K562 (cell line): ENCODE measurements at places on chromosomes 2 and 18. TPM values are rescaled to one million over a fixed set of nuclear protein-coding genes. Genes with fewer than 3 reads are reported as not detected.

DNA sequence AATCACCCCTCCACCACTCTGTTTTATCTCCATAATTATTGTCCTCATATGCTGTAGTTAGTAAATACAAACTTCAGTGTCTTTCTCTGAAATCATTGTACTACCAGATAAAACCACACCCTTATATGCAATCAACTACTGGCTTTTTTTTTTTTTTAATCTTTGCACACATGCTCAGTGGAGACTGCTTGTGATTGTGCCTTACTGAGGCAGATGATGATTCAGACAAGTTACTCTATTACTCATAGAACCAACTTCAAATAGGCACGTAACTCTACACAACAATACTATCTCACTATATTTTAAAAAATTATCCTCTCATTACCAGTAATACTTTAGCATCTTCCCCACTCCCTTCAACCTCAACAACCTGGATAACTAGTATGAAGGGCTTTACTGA is 1278.4 kb upstream of the PIK3C3 start:
- no peaks in the 10 kb centered on the region for H3K4me1 ChIP-seq
- H3K4me3 ChIP-seq: no peak overlapping the region
- no peak for DNase-seq
- H3K36me3 ChIP-seq: no peaks in the 10 kb centered on the region
- no peak overlapping the region for H3K27ac ChIP-seq

GRCh38 chr2:200048421-200048820 is 93.0 kb downstream of the MAIP1 start:
- no peak overlapping the region for H3K27ac ChIP-seq
- no peak for DNase-seq
- no peaks in the 10 kb centered on the region for H3K4me1 ChIP-seq
- H3K36me3 ChIP-seq: no peaks in the 10 kb centered on the region
- H3K27me3 ChIP-seq: no peaks in the 10 kb centered on the region

SCYGR4 gene
- polyA plus RNA-seq: 0.09 TPM in 1 of 2 replicates, not detected in the other

GRCh38 chr2:127754186-127754585 is 52.9 kb downstream of the SFT2D3 start:
- H3K4me1 ChIP-seq: no peaks in the 10 kb centered on the region
- DNase-seq: no peak
- H3K27me3 ChIP-seq: no peaks in the 10 kb centered on the region
- H3K27ac ChIP-seq: no peak overlapping the region
- H3K36me3 ChIP-seq: peaks cover 54% of the 10 kb centered on the region; the same call in 2 of the 3 replicates
- no peak overlapping the region for H3K4me3 ChIP-seq

CELF4 gene
- 0.15 and 0.19 TPM in 2 replicates for polyA plus RNA-seq

THOC1 gene
- polyA plus RNA-seq: 88.4 and 107 TPM in 2 replicates

GRCh38 chr2:134667081-134667480 is 51.7 kb downstream of the TMEM163 start:
- no peak overlapping the region for H3K4me3 ChIP-seq
- no peaks in the 10 kb centered on the region for H3K4me1 ChIP-seq
- peaks cover 8% of the 10 kb centered on the region for H3K27me3 ChIP-seq
- no peak for DNase-seq
- no peak overlapping the region for H3K27ac ChIP-seq

GRCh38 chr2:106816974-106817373 is 69.0 kb downstream of the ST6GAL2 start:
- H3K27me3 ChIP-seq: no peaks in the 10 kb centered on the region
- no peaks in the 10 kb centered on the region for H3K4me1 ChIP-seq
- H3K4me3 ChIP-seq: no peak overlapping the region
- H3K27ac ChIP-seq: no peak overlapping the region
